ENCODE measurements at places on chromosomes 13 and 19. TPM values are rescaled to one million over a fixed set of nuclear protein-coding genes. Genes with fewer than 3 reads are reported as not detected.

GRCh38 chr13:40772765-40773473, 1.9 kb upstream of the MRPS31 start:
- no peak for DNase-seq

- no peak for DNase-seq
Measured at GRCh38 chr13:48816700-48817099, 159.0 kb upstream of the FNDC3A start.

DNA sequence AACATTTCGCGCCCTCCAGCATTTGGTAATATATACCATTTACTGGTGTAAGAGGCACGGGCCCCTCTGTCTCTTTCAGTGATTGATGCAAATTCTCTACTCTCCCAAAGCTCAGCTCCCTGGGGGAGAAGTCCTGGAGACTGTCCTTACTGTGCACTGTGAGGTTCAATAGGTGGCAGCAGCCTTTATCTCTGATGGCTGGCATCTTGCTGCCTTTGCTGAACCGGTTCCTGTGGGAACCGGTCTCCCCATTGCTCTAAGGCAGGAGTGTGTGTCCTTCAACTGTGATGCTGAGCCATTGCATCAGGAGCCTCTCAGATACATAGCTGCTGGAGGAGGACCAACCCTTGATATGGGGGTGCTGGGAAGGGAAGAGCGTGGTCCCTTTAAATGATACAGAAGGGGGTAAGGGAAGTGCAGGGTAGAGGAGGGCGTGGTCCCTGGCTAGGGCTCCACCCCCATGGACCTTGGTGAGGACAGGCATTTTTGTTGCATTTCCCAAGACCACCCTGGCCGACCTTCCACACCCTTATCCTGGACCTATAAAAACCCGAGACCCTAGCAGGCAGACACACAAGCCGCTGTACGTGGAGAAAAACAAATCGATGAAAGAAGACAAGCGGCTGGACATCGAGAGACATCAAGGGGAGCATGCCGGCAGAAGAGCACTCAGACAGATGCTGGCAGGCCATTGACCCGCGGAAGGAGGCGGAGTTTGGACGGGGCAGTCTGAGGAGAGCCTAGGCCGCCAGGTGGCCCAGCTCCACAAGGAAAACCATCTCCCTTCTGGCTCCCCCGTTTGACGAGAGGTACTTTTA, 41.1 kb upstream of the GTF3A start:
- DNase-seq: no peak

DNA sequence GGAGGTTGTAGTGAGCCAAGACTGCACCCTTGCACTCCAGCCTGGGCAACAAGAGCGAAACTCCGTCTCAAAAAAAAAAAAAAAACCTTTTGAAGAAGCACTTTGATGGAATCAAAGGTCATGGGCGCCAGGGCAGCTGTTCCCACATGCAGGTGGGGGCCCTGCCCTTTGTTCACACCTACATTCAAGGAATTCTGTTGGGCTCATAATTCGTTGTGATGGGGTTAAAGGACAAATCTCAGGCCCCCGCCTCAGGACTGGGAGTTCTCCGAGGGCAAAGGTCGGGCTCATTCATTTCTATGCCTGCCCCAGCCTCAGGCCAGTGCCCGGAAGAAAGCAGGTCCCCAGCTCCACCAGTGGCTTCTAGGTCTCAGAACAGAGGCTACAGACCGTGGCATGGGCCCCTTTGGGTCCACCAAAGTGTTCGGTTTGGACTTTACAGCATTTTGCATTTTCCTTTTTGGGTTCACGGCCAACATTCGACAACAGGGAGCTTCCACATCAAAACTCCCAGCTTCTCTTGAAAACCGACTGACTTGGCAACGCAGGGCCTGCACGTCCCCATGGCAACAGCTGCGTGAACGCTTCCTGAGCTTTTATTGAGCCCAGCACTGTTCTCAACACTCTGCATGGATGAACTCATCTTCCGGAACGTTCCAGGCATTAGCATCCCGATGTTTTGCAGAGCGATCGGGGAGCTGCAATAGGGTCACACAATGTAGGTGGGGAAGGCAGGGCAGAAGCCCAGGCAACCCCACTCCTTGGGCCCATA, 10.1 kb upstream of the GTF2F1 start:
- peak; percentile 74 for DNase-seq

DNA sequence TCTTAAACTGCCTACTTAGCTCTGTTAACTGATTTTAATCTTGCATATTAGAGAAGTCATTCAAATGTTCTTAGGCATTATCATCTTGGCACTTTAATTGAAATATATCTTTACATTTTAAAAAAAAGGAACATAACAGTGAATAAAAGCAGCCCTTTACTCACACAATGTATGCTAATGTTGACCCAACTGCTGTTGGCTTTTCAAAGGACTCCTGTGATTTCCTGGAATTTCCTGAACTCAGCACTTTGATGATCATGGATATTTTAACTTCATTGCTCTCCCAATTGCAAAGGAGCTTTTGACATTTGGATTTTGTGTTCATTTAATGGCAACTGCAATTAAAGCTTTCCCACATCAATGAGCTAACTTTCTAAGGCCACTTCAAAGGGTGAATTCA, 1230.3 kb downstream of the DIAPH3 start:
- DNase-seq: no peak

- DNase-seq: no peak
Measured at GRCh38 chr13:90402613-90403012, 944.9 kb upstream of the MIR17HG start.

DNA sequence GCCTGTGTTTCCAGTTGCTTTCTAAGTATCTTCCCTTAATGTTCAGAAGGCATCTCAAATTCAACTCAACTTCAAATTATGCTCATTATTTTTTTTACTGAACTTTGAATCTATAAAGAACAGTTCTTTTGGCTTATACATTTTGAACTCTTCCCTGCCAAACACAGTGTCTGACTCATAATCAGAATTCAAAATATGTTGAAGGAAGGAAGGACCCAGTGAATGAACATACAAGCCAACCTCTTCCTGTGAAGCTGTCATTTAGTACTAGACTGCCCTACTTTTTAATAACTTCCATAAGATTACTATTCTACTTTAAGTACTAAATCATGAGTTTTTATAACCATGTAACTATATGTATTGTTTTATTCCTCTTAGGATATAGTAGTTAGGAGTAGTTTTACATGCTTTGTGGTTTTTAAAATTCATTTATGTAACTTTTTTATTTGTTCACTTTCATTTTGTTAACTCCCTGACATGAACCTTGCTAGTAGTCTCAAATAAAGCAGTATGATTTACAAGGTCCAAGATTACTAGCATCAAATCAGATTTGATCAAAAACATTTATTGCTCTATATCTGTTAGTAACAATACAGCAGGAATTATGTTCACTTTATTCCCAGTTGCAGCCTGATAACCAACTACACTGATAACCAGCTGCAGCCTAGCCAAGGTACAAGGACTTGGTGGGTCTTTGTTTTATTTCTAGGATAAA, 6.4 kb downstream of the NUDT15 start:
- no peak for DNase-seq

DNA sequence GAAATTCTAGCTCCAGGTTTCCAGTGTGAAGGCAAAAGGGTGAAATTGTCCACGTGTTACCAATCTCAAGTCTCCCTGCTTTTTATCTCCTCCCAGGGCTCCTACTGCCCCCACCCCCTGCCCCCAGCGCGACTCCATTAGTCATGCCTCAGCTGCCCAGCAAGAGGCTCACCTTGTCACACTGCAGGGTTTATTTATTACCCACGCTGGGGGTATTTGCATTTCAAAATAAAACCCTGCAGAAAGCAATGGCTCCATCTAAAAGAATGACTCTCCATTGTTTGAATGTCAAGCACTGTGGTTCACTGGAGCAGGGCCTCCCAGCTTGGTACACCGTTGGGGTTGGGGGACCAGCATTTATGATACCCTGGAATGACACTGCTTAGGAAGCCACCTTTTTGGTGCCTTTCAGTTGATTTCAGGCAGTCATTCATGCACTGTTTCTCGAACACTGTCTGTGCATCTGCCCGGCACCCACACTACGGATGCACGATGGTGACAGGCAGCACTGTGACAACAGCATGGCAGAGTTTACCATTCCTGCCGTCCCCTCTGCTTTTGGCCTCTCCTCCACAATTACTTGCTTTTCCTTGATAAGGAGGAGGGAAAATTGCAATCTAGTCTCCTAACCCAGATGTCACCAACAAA, 9.9 kb upstream of the POP4 start:
- DNase-seq: peak; percentile 34

DNA sequence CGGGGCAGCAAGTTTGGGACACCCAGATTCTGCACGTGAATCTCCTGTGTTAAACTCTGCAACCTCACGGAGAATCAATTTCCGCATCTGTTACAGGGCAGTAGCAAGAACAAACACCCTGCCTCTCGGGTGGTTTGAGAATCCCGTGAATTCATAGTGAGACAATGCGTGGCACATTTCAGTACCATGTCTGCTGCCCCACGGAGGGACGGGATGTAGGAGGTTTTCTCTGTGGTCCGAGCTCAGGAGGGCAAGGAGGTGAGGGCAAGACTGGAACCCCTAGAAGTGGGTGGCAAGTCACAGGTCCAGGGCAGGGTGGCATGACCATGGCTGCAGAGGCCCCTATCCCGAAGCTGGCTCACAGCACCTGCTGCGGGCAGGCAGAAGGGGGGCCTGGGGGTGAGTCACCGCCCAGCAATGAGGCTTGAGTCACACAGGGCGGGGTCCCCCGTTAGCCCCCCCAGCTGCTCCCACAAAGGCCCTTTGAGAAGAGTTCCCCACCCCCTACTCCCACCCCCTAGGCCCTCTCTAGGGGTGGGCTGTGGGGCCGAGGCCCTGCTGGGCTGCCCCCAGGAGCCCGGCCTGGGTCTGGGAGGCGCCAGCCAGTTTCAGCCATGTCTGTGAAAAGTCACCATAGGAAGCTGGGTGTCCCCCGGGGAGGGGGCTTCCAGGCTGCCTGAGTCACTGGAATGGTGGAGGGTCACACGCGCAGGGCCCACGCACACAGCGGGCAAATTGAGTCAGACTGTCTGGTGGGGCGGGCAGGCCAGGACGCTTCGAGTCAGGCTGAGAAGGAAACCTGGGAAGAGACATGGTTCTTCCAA, 25.8 kb upstream of the NANOS3 start:
- DNase-seq: peak; percentile 76

- peak; percentile 64 for DNase-seq
Measured at GRCh38 chr19:41934849-41935374, 6.7 kb upstream of the ERFL start.

DNA sequence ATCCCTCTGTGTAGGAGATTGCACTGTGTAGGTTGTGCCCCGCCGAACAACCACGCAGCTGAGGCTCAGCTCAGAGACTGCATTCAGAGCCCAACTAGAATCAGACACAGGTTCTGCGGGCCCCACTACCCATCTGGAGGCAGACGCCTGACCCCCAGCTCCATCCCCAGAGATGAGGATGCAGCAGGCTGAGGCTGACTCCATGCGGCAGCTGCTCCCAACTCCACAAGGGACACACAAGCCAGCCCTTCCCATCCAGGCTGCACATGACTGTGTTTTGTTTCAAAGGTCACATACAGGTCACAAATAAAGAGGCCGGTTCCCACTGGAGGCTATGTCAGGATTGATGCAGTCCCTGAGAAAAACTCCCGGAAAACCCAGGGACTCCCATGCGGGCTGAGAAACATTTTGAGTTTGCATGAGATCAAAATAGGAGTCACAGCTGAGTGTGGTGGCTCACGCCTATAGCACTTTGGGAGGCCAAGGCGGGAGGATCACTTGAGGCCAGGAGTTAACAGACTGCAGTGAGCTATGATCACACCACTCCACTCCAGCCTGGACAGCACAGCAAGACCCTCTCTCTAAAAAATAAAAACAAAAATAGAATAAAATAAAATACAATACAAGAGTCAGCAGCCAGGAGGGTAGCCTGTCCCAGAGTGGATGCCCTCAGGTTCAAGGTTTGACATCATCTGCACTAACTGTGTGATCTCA, 14.0 kb downstream of the ELL start:
- DNase-seq: no peak

DNA sequence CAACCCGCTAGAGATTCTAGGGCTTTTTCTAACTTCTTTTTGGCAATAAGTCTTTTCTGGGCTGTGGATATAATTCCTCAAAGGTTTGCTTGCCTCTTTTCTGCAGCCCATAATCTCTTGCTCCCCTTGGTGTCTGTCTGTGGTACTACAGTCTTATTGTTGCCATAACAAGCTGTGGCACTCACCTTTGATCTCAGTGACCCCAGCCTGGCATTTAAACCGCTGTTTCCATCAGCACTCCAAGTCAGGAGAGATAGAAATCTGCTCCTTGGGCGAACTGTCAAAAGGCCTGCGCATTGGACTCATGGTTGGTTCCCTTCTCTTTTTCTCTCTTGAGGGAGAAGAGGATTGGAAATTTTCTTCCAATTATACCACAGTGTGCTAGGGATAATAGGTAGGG, 14.5 kb upstream of the MPHOSPH8 start:
- no peak for DNase-seq

DNA sequence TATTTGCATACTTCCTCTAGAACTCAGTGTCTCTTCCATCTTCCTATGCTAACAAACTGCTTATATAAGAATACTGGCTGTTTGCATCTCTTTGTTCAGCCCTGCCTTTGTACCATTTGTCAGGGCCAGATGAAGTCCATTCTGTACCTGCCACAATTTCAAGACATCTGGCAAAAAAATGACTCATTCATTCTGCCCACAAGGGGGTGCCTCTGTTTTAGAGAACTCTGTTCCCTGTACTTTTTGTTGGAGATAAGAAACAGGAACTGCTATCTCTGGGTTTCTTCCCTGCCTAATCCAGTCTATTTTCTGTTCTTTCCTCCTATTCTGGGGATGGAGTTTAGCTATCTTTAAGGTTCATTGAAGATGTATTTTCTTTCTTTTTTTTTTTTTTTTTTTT, 23.0 kb downstream of the ZNF568 start:
- no peak for DNase-seq

GRCh38 chr13:97395447-97396136, 38.4 kb upstream of the RAP2A start:
- DNase-seq: no peak

DNA sequence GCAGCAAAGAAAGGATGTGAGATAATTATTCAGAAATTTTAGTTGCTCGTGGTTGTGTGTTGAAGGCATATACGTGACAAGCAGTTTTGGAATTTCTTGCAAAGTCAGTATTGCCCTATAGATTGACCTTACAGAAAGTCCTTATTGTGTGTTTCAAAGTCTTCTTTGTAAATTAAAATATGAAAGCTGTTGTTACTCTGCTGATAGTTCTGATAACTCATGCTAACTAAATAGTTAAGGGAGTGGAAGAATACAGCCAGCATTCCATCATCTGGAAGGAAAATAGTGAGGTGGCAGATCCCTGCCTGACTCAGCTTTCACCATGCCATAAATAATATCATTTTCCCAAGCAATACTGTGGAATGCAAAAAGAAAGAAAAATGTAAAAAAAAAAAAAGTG, 27.2 kb downstream of the WASF3 start:
- DNase-seq: no peak

DNA sequence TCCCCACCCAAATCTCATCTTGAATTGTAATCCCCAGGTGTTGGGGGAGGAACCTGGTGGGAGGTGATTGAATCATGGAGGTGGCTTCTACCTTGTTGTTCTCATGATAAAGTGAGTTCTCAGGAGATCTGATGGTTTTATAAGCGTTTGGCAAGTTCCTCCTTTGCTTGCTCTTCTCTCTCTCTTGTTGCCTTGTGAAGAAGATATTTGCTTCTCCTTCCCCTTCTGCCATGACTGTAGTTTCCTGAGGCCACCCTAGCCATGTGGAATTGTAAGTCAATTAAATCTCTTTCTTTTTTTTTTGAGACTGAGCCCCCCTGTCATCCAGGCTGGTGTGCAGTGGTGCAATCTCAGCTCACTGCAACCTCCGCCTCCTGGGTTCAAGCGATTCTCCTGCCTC, 34.4 kb downstream of the VSTM1 start:
- no peak for DNase-seq

The CYP4F8 gene
- total RNA-seq: not detected

The ZNF667 gene
- total RNA-seq: 10.4 TPM

The MTUS2 gene
- 1.5 TPM for total RNA-seq

The RNF6 gene
- total RNA-seq: 28.8 TPM

The PPM1N gene
- total RNA-seq: not detected

The TTYH1 gene
- total RNA-seq: not detected

The FCHO1 gene
- 1.6 TPM for total RNA-seq

All from thyroid gland (tissue), 4 donors.